ENCODE measurements at places on chromosomes 5 and 9.

DNA sequence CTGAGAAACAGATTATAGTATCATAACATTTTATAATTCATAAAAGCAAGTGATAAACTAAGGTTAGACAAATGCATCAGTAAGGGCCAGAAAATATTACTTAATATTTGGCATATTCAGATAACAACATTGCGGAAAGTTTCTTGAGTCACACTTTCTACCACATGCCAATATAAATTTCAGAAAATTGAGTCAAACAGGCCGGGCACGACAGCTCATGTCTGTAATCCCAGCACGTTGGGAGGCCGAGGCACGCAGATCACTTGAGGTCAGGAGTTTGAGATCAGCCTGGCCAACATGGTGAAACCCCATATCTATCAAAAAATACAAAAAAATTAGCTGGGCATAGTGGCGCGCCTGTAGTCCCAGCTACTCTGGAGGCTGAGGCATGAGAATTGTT, 47.1 kb downstream of the SLC38A9 start:
- no peak for DNase-seq

DNA sequence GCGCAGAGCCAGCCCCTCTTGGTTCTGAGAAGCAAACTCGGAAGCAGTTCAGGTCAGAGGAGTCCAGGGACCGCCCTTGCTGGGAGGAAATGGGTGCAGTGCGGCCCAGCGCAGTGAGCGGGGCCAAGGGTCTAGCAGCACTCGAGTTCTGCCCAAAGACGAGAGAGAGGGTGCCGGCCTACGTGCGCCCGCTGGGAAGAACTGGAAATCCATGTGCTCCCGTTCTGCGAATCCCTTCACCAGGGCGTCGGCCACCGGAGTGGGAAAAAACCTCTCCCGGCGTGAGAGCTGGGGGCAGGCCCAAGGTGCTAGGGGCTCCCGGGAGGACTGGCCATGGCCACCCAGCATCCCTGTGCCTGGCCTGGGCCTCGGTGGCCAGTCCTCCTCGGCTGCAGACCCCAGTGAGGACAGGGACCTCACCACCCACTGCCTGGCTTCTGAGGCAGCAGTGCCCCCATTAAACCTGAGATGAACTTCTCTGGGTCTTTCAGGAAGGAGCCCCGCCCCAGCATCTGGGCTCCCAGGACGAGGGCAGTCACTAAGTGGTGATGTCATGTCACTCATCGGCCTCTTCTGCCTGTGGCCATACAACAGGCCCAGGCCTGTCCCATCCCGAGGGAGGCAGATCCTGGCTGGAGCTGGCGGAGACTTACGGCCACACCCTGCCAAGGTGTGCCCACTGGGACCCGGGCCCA, 10.6 kb downstream of the TMEM250 start:
- peak; percentile 35 for DNase-seq

DNA sequence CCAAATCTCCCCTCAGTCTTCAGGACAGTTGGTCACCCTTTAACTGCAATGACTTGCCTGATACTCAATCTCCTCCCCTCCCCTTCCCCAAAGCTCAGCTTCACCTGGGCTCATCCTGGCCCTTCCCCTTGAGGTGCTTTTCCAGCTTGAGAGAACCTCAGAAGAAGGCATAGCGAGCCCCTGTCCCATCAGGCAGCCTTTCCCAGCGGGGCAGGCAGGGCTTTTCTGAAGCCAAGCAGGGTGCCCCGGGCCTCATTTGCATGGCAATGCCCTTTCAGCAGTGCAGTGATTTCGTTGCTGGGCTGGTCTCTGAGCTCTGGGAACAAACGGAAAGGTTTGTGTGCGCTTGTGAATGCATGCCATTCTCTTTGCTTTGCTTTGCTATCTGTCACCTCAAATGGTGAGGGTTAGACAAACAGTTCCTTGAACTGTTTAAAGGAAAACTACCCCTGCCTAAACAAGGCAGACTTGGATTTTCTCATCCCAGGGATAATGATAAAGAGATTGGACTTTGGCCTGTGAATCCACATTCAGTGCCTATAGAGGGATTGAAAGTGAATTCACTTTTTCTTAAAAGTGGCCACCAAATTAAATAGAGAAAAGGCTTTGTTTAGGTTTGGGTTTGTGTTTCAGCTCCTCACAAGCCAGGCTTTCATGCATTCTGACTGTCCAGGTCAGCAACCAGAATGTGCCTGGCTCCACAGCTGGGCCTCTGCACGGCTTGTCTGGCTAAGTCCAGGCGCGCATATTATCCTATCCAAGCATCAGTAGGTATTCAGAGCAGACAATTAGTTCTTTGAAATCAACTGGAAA, 165.3 kb downstream of the ZNF608 start:
- no peak for DNase-seq

GRCh38 chr5:88845081-88845697, 37.8 kb downstream of the MEF2C start:
- DNase-seq: no peak

DNA sequence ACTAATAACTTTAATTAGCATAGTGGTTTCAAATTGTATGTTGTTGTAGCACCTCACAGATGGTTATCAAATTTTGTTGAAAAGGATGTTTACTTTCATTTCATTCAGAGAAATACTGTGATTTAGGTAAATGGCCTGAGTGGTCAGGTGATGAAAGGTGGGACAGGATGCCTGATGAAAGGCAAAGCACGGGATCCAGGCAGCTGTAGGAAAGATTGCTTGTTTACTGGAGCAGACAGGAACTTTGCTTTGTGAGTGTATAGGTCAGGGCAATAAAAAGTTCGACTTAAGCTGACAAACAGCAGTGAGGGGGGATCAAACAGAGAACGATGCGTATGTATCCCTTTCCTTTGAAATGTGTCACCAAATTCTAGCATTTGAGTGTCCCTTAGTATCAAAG, 19.0 kb downstream of the KIAA1958 start:
- DNase-seq: no peak

GRCh38 chr9:87607859-87608258, 110.2 kb downstream of the DAPK1 start:
- no peak for DNase-seq

- no peak for DNase-seq
Observed at GRCh38 chr9:136604823-136605525, 57.7 kb upstream of the EGFL7 start.

GRCh38 chr9:117643288-117643654, 60.9 kb upstream of the TLR4 start:
- no peak for DNase-seq

GRCh38 chr9:113386571-113387393, 10.0 kb upstream of the HDHD3 start:
- DNase-seq: no peak

GRCh38 chr9:99851500-99851822, 29.8 kb downstream of the NR4A3 start:
- DNase-seq: no peak

DNA sequence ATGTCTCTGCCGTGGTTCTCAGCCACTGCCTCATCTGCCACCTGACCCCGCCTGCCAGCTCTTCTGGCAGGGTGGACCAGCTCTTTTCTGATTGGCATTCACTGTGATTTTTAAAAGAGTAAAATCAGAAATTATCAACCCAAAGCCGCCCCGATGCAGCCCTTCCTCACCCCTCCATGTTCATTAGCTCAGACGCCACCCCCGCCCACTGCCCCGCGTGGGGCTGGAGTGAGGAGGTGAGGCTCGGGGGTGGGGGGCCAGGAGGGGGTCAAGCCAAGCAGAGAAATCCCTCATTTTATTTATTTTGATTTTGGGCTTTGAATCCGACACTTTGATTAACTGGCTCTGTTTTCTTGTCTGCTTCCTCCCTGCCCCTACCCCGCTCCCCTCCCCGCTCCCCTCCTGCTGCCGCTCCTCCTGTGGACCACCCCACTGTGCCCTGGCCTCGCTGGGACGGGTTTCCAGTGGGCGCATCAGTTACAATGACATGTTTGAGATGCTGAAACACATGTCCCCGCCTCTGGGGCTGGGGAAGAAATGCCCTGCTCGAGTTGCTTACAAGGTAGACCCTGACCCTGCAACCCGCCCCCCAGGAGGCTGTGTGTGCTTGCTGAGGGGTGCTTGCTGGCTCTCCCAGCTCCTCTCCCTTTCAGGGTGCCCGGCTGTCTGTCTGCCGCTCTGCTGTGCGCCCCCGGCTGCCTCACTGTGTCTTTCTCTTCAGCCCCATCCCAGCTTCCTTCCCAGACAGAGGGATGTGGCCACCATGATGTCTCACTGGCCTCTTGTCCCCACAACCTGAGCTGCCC, 224.9 kb downstream of the CACNA1B start:
- DNase-seq: no peak

- DNase-seq: no peak
Observed at GRCh38 chr5:58300346-58300895, 159.5 kb downstream of the PLK2 start.

DNA sequence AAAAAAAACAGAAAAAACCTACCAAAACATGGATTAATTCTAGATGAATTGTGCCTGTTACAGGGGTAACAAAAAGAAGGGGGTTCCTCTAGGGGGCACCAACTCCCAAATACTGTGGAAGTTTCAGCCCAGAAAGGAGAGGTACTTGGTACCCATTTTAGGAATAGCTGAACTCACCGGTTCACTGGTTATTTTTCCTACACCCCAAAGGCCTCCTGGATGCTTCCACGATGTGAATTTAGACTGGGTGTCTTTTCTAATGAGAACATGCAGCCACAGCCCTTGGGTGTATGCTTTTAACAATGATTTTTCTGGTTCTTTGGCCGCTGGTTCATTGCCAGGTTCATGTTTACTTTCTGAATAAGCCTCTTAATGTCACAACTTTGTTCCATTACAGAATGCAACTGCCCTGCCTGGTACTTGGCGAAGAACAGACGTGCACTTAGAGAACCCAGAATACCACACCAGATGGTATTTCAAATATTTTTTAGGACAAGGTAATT, 46.7 kb downstream of the GARNL3 start:
- no peak for DNase-seq

DNA sequence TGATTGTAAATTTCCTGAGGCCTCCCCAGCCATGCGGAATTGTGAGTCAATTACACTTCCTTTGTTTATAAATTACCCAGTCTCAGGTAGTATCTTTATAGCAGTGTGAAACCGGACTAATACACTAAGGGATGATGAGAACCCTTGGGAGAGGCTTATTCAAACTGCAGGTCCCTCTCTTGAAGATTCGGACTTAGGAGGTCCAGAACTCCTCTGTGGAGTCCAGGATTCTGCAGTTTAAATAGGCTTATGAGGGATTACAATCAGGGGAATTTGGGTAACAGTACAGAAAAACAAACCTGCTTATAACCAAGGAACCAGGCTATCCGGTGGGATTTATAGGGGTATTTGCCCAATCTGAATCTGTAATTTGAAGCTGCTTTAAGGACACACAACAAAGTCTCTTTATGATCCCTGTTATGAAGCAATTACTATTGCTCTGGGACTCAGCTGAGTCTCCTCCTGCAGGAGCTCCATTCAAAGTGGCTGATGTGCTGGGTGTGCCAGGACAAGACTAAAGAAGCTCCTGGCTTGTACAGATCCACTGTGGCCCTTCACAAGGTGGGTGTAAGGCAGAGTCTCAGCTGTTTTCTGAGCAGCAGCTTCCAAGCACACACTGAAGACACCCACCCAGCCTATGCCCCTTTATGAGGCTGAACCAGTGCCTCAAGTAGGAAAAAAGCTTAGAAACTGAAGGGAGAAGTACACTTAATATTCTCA, 41.8 kb upstream of the LHFPL2 start:
- DNase-seq: no peak

GRCh38 chr9:132985071-132985350, 6.5 kb downstream of the GFI1B start:
- DNase-seq: no peak

DNA sequence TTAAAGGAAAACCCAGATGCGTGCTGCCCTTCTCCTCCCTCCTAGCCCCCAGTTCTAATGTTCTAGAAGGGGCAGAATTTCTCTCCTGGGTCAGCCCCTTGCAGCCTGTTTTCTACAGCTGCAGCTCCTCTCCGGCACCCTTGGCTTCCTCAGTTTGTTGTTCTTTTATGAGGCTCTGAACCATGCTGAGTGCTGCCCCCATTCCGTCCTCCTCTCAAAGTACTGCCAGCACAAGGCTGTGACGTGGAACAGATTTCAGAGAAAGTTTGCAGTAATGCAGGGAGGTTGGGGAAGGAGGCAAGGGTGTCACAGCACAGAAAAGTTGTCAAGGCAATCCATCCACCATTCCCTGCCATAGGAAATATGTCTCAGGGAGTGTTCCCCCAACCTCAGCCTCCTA, 63.3 kb downstream of the RGS3 start:
- no peak for DNase-seq

DNA sequence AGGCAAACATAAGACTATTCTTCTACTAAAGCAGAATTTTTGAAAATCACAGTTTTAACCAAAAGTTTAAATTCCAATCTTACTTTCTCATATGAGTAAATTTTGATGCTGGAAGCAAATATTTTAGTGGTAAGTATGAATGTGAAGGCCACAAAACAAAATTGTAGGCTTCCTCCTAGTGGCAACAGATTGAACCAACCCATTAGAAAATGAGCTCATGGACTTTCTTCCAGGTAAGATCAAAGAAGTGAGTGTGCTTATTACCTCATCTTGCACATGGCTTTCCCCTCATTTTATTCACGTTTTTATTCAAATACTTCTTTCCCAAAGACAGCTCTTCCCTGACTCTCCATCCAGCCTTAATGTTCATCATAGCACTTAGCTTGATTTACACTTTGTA, 16.5 kb upstream of the RLN2 start:
- DNase-seq: no peak

DNA sequence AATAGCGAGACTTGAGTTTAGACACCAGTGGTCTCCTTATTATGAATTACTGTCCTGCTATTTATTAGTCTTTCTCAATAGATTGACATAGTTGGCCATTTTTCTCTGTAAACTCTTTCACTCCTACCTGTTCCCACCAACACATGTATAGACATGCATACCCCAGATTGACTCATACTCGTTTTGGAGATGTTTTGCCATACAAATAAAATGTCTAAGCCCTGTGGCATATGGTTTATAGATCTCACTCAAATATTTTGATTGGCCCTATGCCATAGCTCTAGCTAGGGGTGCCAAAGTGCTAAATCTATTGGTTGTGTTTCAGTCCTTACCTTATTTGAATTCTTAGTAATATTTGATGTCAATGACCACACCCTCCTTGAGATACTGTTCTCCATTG, 42.3 kb downstream of the CAMK4 start:
- no peak for DNase-seq

DNA sequence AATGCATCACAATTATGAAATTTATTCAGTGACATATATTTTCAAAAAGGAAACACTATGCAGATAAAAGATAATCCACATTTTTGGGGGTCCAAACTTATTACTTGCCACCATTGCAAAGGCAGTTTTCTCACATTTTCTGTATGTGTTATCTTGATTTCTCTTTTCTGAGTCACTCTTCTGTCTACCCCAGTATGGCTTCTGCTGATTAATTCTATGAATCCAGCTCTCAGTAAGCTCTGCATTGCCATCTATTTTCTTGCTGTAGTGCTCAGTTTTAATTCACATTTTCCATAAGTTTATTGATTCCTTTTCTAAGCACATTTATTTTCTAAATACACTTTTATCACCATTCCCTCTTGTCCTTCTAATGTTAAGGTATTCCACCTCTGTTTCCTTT, 1.7 kb downstream of the IFNA10 start:
- no peak for DNase-seq

- no peak for DNase-seq
Observed at GRCh38 chr5:10235350-10235749, 14.3 kb downstream of the ATPSCKMT start.
